ENCODE measurements at places on chromosomes 5 and 9. TPM values are rescaled to one million over a fixed set of nuclear protein-coding genes. Genes with fewer than 3 reads are reported as not detected.

Gene FGF1
- 0.08 TPM for total RNA-seq

DNA sequence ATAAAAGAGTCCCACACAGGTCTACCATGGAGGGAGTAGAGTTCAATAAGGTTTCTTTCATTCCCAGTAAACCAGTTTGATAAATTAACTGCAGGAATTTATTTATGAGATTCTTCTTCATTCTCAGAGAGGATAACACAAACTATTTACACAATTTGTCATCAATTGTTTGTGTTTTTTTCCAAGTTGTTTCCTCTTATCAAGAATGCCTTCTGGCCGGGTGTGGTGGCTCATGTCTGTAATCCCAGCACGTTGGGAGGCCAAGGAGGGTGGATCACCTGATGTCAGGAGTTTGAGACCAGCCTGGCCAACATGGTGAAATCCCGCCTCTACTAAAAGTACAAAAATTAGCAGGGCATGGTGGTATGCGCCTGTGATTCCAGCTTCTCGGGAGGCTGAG lies 216.7 kb downstream of the MLLT3 start:
- H3K36me3 ChIP-seq = peaks cover 36% of the 10 kb centered on the region
- no peaks in the 10 kb centered on the region for H3K27me3 ChIP-seq
- no peak overlapping the region for H3K4me3 ChIP-seq
- H3K27ac ChIP-seq = no peak overlapping the region
- DNase-seq = no peak
- H3K4me1 ChIP-seq = peaks cover 44% of the 10 kb centered on the region

DNA sequence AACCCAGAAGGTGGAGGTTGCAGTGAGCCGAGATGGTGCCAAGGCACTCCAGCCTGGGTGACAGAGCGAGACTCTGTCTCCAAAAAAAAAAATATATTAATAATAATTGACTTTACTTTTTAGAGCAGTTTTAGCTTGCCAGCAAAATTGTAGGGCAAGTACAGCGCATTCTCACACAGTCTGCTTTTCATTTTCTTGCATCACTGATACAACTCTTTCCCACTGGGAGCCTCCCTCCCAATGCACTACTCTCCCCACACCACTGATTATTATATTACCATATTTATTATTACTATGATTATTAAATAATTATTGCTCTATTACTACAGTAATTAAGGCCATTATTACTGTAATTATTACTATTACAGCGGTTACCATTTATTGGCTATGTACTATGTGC lies 212.8 kb downstream of the GNA14 start:
- no peaks in the 10 kb centered on the region for H3K36me3 ChIP-seq
- no peak overlapping the region for H3K27ac ChIP-seq
- H3K4me3 ChIP-seq = no peak overlapping the region
- peaks cover 5% of the 10 kb centered on the region for H3K4me1 ChIP-seq

GRCh38 chr9:86098824-86099700 lies at the start of gene GOLM1:
TSS of gene GOLM1 (minus strand) at chr9:86099558. CDS start at chr9:86079320, 20,238 bp downstream.
- peak within 1 kb of the TSS; percentile 95 for H3K4me3 ChIP-seq
- DNase-seq = peak; percentile 30
- H3K4me1 ChIP-seq = peaks cover 19% of the 10 kb centered on the region
- H3K36me3 ChIP-seq = peaks cover 2% of the 10 kb centered on the region

Gene TAF11L10
- not detected for total RNA-seq

Gene PRDM9
- not detected for total RNA-seq

Gene GFRA3
- total RNA-seq = not detected

Gene MLANA
- total RNA-seq = not detected

Gene CATSPER3
- total RNA-seq = 0.81 TPM

DNA sequence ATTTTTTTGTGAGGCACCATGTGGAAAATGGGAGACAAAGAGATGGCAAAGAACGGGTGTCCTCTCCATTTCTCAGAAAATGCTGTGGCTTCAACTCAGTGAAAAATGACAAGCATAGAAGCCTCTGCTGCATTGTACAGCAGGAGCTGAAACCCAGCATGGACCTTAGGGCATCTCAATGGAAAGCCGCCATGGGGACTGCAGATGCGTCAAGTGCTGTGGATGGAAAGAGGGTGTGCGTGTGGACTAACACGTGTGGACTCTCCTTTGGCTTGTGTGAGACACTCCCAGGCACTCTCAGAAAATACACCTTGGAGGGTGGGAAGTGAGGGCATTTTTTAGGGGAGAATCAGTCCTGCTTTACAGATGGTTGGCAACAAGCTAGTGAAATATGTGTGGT lies 2.2 kb upstream of the GLRX start:
- peaks cover 54% of the 10 kb centered on the region for H3K4me1 ChIP-seq
- H3K36me3 ChIP-seq = peaks cover 2% of the 10 kb centered on the region
- peak overlapping the region; percentile 91 for H3K4me3 ChIP-seq
- H3K27me3 ChIP-seq = no peaks in the 10 kb centered on the region
- peak overlapping the region; percentile 92 for H3K27ac ChIP-seq
- DNase-seq = no peak

Gene ZCCHC7
- 22.1 TPM for total RNA-seq

Gene KCNIP1
- not detected for total RNA-seq

GRCh38 chr5:57538341-57538955 lies 55.8 kb upstream of the ACTBL2 start:
- H3K4me1 ChIP-seq = peaks cover 5% of the 10 kb centered on the region
- no peak for DNase-seq
- peaks cover 1% of the 10 kb centered on the region for H3K27me3 ChIP-seq
- no peak overlapping the region for H3K27ac ChIP-seq
- H3K4me3 ChIP-seq = no peak overlapping the region
- no peaks in the 10 kb centered on the region for H3K36me3 ChIP-seq

Gene F2R
- total RNA-seq = 3.9 TPM

Gene TMEM232
- 0.61 TPM for total RNA-seq

DNA sequence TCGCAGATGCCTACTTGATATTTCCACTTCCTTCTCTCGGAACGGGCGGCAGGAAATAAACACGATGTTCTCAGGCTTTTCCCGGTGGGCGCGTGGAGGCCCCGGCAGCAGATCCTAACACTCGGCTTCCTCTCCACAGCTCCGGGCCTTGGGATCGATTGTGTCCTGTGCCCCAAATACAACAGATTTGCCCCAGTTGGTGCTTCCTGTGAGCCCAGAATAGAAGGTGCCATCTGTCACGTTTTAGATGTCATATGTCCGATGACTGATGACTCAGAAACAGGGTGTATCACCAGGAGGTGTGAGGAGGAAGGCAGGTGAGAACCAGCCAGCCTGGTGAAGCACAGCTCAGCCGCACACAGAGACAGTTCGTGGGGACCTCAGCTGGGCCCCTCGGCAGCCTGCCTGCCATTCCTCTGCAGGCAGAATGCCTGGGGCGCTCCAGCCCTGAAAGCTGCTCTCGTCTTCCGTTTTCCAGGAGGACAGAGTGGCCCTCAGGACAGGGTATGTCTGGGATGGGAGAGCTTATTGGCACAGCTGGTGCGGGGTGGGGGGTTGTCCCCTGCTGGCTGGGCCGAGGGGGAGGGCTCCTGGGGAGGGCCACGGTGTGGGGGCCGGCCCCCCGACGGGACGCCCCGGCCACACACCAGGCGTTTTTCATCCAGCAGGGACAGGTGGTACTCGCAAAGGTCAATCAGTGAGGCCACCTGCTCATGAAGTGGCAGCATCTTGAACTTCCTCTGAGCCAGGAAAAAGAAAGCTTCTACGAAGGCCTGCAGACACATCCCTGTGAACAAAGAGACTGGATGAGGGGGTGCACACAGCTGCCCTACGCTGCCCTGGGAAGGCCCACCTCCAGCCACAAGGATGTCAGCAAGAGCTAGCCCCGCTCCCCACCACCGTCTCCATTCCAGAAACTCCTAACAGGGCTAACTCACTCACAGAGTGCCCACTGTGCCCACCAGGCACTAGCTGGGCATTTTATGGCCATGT lies 171.0 kb downstream of the DAB2IP start:
- no peak overlapping the region for H3K4me3 ChIP-seq
- no peaks in the 10 kb centered on the region for H3K27me3 ChIP-seq
- H3K27ac ChIP-seq = no peak overlapping the region
- H3K4me1 ChIP-seq = no peaks in the 10 kb centered on the region
- no peaks in the 10 kb centered on the region for H3K36me3 ChIP-seq

DNA sequence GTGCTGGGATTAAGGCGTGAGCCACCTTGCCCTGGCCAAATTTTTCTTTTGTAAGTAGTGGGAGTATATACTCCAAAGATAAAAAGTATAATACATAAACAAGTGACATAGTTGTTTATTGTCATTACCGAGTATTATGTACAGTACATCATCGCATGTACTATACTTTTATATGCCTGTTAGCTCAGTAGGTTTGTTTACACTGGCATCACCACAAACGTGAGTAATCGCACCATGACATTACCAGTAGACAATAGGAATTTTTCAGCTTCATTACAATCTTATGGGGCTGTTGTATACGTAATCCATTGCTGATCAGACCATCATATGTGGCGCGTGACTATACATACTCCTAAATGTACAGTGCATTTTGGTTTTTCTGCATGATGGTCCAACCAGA lies 9.8 kb downstream of the SECISBP2 start:
- H3K4me1 ChIP-seq = peaks cover 13% of the 10 kb centered on the region
- H3K27me3 ChIP-seq = no peaks in the 10 kb centered on the region
- no peak overlapping the region for H3K4me3 ChIP-seq
- no peak for DNase-seq
- H3K36me3 ChIP-seq = peaks cover 28% of the 10 kb centered on the region
- H3K27ac ChIP-seq = no peak overlapping the region

DNA sequence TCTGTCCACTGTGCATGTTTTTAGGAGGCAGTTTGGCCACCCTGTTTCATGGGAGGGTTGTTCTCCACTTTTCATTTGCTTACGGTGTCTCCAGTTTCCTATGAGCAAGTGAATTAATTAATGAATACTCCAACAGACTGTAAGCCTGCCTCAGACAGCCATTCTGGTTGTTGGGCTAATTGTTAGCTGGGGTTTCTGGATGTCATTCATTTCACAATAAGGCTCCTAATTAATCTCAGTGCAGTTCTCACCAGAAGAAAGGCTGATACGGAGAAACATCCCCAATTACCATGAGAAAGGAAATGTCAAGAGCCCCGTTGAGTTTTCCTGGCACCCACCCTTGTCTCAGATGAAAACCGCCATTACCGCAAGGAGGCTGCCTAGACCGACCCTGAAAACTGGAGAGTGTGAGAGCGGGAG lies 75.8 kb downstream of the MAP1B start:
- no peaks in the 10 kb centered on the region for H3K4me1 ChIP-seq
- H3K4me3 ChIP-seq = no peak overlapping the region
- no peaks in the 10 kb centered on the region for H3K36me3 ChIP-seq
- H3K27ac ChIP-seq = no peak overlapping the region
- peaks cover 15% of the 10 kb centered on the region for H3K27me3 ChIP-seq

Gene NEUROG1
- total RNA-seq = not detected

Gene ADAMTSL2
- total RNA-seq = not detected

DNA sequence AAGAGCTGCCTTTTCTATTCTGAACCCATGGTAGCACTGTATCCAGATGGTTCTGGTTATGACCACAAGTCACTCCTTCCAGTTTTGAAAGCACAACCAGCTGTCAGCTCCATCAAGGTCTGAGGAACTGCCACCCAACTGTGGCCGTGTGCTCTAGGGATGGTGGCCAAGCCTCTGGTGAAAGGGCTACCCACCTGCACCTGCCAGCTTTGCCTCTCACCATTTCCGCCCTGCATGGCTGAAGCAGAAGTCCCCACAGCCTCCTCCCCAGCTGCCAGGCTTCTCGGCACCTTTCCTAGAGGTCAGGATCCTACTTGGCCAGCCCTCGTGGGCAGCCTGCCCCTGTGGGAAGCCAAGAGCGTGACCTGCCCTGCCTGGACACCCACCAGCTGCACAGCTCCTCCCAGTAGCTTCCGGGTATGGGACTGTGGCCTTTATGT lies 16.8 kb downstream of the SEMA5A start:
- no peaks in the 10 kb centered on the region for H3K4me1 ChIP-seq
- H3K4me3 ChIP-seq = no peak overlapping the region
- no peaks in the 10 kb centered on the region for H3K36me3 ChIP-seq
- no peak overlapping the region for H3K27ac ChIP-seq
- no peak for DNase-seq

Gene CDC25C
- 5.6 TPM for total RNA-seq

Gene TSSK1B
- total RNA-seq = not detected

Measured in activated T-helper 1 cell treated with anti-CD3 and anti-CD28 coated beads, Interleukin-12 subunit alpha, Interleukin-12 subunit beta, Interleukin-2, Interleukin-4 antibody, amounts not matched to agents 30 ng/mL and 10 ng/mL and 1 ng/mL, durations not matched to agents 14 hours and 24 hours and 36 hours (primary cell).